ENCODE measurements at places on chromosomes 2 and 18.

DNA sequence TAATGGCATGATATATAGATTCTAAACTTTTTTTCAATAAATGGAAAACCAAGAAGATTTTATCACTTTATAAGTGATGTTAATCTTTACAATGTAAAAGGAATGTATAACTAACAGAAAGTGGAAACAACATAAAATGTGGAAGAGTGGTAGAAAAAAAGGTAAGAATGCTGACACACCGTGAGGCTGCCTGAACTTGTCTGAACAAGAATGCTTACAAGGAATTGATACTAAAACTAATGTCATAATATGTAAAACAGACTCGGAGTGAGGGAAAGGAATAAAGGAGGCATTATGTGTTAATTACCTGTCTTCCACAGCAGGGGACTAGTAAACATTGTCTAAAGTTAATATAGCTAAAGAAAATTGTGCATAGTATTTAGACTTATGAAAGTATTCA lies 958.8 kb upstream of the TMEFF2 start:
- no peak for DNase-seq

- DNase-seq: peak; percentile 8
These were observed 3.2 kb downstream of the EMX1 start for GRCh38 chr2:72920318-72921087.

DNA sequence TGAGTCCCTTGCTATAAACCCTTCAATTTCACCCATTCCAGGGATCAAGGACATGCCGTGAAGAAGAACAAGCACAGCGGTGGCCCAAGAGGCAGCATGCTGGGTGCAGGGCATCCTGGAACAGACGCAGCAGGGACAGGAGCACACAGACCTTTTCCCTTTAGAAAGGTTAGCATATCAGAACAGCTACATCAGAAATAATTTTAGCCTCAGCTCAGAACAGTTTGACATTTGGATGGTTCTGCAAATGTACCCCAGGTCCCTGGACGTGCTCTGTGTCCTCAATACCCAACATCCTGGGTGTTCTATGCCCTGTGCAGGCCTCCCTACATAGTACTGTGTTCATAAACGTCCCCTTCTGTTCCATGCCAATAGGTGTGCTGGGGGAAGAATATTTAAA lies 80.4 kb downstream of the MYOM1 start:
- no peak for DNase-seq

GRCh38 chr18:66764230-66764629 lies 160.3 kb upstream of the CDH19 start:
- DNase-seq: no peak

GRCh38 chr2:27152102-27152795 lies 3.4 kb downstream of the TCF23 start:
- no peak for DNase-seq
